ENCODE measurements at places on chromosomes 1 and 21.

DNA sequence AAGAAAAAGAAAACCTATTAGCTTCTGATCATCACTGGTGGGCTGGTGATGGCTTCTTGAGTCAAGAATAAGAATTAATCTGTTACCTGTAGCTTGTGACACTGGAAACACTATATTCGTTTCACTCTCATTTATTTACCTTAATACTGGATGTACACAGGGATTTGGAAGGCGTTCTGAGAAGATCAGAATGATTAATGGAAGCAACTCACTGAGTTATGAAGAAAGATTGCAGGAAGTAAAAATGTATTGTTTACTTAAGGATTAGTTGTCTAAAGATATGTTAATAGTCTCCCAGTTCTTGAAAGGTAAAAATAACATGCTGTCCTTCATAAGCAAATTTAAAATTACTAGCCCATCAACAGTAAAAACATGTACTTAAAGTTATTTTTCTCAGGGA, 644.9 kb upstream of the NCAM2 start:
- H3K4me3 ChIP-seq, result no peak overlapping the region
- no peaks in the 10 kb centered on the region for H3K36me3 ChIP-seq
- no peak for DNase-seq
- H3K27ac ChIP-seq, result no peak overlapping the region

GRCh38 chr1:16014509-16015482, 3.0 kb downstream of the HSPB7 start:
- H3K36me3 ChIP-seq, result no peaks in the 10 kb centered on the region
- peaks cover 53% of the 10 kb centered on the region for H3K4me1 ChIP-seq
- peak; percentile 76 for DNase-seq
- H3K27ac ChIP-seq, result peak overlapping the region; percentile 43
- H3K4me3 ChIP-seq, result no peak overlapping the region
- H3K27me3 ChIP-seq, result no peaks in the 10 kb centered on the region

DNA sequence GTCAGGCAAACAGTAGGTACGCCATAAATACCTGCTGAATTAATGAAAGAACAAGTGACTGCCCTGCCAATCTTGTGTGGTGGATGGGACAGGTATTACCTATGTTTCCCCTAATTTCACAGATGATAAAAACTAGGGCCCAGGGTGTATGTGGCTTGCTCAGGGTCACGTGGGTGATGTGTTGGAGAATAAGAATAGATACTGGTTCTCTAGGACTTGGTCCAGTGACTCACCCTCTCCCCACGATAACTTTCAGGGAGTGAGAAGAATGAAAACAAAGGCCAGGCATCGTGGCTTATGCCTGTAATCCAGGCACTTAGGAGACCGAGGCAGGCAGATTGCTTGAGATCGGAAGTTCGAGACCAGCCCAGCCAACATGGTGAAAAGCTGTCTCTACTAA, 26.7 kb downstream of the SLC26A9 start:
- peaks cover 4% of the 10 kb centered on the region for H3K27me3 ChIP-seq
- peaks cover 28% of the 10 kb centered on the region for H3K4me1 ChIP-seq
- H3K36me3 ChIP-seq, result no peaks in the 10 kb centered on the region
- H3K27ac ChIP-seq, result no peak overlapping the region
- DNase-seq, result peak; percentile 61

DNA sequence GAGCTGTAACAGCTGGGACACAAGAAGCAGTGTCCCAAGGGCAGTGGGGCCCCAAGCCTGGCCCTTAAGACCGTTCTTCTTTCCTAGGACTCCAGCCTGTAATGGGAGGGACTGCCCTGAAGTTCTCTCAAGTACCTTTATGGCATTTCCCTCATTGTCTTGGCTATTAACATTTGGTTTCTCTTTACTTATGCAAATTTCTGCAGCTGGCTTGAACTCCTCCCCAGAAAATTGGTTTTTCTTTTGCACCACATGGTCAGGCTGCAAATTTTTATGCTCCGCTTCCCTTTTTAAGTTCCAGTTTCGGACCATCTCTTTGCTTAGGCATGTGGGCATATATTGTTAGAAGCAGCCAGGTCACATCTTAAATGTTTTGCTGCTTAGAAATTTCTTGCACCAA, 3.1 kb upstream of the MROH9 start:
- H3K27me3 ChIP-seq, result no peaks in the 10 kb centered on the region
- DNase-seq, result no peak
- H3K27ac ChIP-seq, result no peak overlapping the region
- H3K36me3 ChIP-seq, result no peaks in the 10 kb centered on the region
- H3K4me3 ChIP-seq, result no peak overlapping the region

- DNase-seq, result no peak
- H3K27ac ChIP-seq, result peak overlapping the region; percentile 99
- H3K36me3 ChIP-seq, result no peaks in the 10 kb centered on the region
- H3K4me1 ChIP-seq, result peaks cover 46% of the 10 kb centered on the region
- H3K4me3 ChIP-seq, result peak overlapping the region; percentile 29
Observed at GRCh38 chr1:220956501-220957232, 77.4 kb downstream of the HLX start.

- H3K4me3 ChIP-seq, result no peak overlapping the region
- no peak overlapping the region for H3K27ac ChIP-seq
- H3K27me3 ChIP-seq, result no peaks in the 10 kb centered on the region
- no peaks in the 10 kb centered on the region for H3K4me1 ChIP-seq
- no peaks in the 10 kb centered on the region for H3K36me3 ChIP-seq
Observed at GRCh38 chr1:229003233-229004031, 267.5 kb upstream of the RAB4A start.

DNA sequence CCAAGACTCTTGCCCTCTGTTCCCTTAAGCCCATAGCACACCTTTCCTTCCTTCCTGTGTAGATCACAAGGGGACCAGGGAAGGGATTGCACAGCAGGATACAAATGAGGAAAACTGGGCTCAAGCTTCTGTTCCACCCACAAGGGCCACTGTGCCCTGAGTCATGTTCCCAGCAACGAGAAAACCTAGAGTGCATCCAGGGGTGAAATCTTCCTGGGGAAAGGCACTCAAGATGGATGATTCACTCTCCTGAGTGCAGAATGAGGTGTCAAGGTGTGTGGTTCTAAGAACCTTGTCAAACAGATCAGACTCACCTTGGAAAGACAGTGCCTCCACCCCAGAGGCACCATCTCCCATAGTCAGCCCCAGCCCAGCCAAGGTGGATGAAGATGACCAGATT, 40.7 kb upstream of the EYA3 start:
- no peak overlapping the region for H3K4me3 ChIP-seq
- peak; percentile 84 for DNase-seq
- H3K36me3 ChIP-seq, result no peaks in the 10 kb centered on the region
- no peaks in the 10 kb centered on the region for H3K27me3 ChIP-seq

DNA sequence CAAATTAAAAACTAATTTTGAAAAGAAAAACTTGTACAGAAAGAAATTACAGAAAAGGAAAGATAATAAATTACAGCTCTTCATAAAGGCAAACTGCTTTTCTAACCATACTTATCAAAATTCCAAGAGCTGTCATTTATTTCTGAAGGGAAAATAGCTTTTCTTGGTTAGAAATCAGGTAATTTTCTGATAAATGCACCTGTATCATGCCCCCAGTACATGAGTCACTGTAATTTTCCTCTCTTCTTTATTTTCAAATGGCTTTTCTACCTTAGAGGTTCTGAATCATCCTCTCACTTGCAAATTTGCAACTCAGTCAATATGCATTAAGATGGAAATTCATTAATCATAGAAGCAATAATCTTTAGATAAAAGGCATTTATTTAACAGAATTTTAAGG, 100.1 kb downstream of the SLC35F3 start:
- no peaks in the 10 kb centered on the region for H3K27me3 ChIP-seq
- no peaks in the 10 kb centered on the region for H3K36me3 ChIP-seq
- H3K27ac ChIP-seq, result no peak overlapping the region
- DNase-seq, result no peak
- H3K4me3 ChIP-seq, result no peak overlapping the region

DNA sequence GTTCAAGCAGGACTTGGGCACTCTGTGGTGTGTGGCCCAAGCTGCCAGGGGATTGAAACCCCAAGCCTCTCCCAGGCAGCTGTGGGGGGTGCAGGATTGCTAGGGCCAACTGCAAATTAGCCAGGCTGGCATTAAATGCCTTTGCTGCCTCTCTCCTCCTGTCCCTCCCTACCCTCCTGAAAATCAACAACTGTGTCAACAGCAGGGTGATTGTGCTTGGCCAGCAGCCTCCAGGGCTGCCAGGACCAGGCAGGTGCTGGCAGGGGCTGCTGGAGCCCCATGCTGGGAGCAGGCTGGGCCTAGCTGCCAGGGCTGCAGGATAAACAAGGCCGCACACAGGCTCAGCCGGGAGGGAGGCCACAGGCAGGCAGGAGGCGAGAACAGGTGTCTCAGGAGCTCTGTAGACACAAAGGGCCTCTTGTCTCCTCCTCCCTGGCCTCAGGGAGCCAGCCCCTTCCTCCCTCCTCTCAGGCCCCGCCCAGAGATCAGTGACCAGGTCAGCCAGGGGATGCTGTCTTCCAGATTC, 11.4 kb downstream of the SOX13 start:
- no peak overlapping the region for H3K4me3 ChIP-seq
- H3K4me1 ChIP-seq, result peaks cover 25% of the 10 kb centered on the region
- no peaks in the 10 kb centered on the region for H3K27me3 ChIP-seq
- DNase-seq, result no peak
- no peak overlapping the region for H3K27ac ChIP-seq

- H3K27ac ChIP-seq, result no peak overlapping the region
- no peaks in the 10 kb centered on the region for H3K36me3 ChIP-seq
- no peak for DNase-seq
- peaks cover 3% of the 10 kb centered on the region for H3K4me1 ChIP-seq
Observed at GRCh38 chr1:41280202-41281032, 38.3 kb upstream of the SCMH1 start.

GRCh38 chr1:97505816-97506215, 415.0 kb downstream of the DPYD start:
- no peaks in the 10 kb centered on the region for H3K27me3 ChIP-seq
- no peaks in the 10 kb centered on the region for H3K36me3 ChIP-seq
- H3K4me3 ChIP-seq, result no peak overlapping the region
- DNase-seq, result no peak

DNA sequence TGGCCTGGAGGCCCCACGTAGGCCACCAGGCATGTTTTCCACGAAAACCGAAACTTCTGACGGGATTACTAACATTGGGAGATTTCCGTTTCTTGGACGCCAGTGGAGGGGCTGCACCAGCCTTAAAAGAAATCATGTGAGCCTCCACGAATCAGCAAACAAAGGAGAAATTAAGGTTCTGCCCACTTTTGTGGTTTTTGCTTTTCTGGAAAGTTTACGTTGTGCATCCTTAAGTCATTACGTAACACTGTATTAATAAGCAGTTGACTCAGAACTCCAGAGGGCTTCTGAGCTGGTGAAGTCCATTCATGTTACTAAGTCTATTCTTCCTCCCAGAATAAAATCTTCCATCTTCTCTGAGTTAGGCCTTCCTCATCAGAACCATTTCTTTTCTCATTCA, 168.5 kb downstream of the PSMG1 start:
- peak overlapping the region; percentile 44 for H3K4me3 ChIP-seq
- H3K27me3 ChIP-seq, result no peaks in the 10 kb centered on the region

GRCh38 chr21:44779417-44780136, 22.0 kb downstream of the UBE2G2 start:
- H3K36me3 ChIP-seq, result peaks cover 31% of the 10 kb centered on the region
- peak; percentile 78 for DNase-seq
- H3K27ac ChIP-seq, result no peak overlapping the region

- no peak overlapping the region for H3K27ac ChIP-seq
- no peaks in the 10 kb centered on the region for H3K36me3 ChIP-seq
- no peak for DNase-seq
- peaks cover 2% of the 10 kb centered on the region for H3K4me1 ChIP-seq
- H3K27me3 ChIP-seq, result no peaks in the 10 kb centered on the region
- no peak overlapping the region for H3K4me3 ChIP-seq
Observed at GRCh38 chr1:92447033-92447681, 39.6 kb downstream of the GFI1 start.

DNA sequence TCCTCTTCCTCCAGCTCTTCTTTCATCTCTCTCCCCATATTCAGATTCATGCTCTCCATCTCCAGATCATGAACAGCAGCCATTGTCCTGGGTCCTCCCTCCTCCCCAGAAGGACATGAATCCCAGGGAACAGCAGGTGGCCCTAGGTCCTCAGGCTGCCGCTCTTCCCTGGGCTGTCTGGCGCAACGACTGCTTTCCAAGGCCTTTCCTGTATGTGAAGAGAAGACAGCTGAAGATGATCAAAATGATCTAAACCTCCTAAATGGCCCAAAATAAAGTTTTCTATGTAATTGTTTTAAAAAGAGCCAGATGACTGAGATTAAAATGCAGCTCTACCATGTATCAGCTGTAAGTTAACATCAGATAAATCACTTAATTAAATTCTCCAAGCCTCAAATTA, 22.5 kb downstream of the RHBDL2 start:
- no peaks in the 10 kb centered on the region for H3K36me3 ChIP-seq
- H3K27ac ChIP-seq, result no peak overlapping the region
- no peak for DNase-seq
- H3K4me1 ChIP-seq, result peaks cover 10% of the 10 kb centered on the region

GRCh38 chr21:43904331-43904781, 39.3 kb downstream of the AGPAT3 start:
- H3K36me3 ChIP-seq, result peaks cover 2% of the 10 kb centered on the region
- DNase-seq, result peak; percentile 29

- H3K4me1 ChIP-seq, result no peaks in the 10 kb centered on the region
- H3K36me3 ChIP-seq, result no peaks in the 10 kb centered on the region
- H3K27me3 ChIP-seq, result peaks cover 19% of the 10 kb centered on the region
- DNase-seq, result no peak
Observed at GRCh38 chr1:154821083-154821482, 49.0 kb downstream of the KCNN3 start.

GRCh38 chr1:37647281-37647680, 12.6 kb upstream of the RSPO1 start:
- H3K4me1 ChIP-seq, result no peaks in the 10 kb centered on the region
- no peak for DNase-seq
- H3K27ac ChIP-seq, result no peak overlapping the region
- no peaks in the 10 kb centered on the region for H3K36me3 ChIP-seq
- H3K4me3 ChIP-seq, result no peak overlapping the region

- peak; percentile 73 for DNase-seq
- H3K27me3 ChIP-seq, result no peaks in the 10 kb centered on the region
Observed at GRCh38 chr1:156012051-156012817, 8.5 kb downstream of the SSR2 start.

GRCh38 chr1:37372302-37372701, 102.1 kb upstream of the ZC3H12A start:
- H3K4me3 ChIP-seq, result no peak overlapping the region
- H3K36me3 ChIP-seq, result no peaks in the 10 kb centered on the region
- no peaks in the 10 kb centered on the region for H3K4me1 ChIP-seq

DNA sequence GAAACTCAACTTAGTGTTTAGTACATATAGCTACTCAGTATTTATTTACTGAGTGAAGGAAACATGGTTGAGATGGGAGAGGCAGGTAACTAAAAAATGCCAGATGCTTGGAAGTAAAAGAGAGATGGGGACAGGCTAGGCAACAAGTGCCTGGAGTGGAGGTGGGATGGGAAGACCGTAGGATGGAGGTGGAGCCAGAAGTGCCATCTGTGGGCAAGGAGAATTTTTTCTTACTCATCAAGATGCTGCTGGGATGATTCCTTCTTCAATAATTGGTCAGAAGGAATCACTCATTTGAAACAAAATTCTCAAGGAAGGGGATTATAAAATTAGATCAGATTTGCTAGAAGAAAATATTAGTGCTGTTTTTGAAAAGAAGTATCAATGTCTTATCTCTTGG, 72.9 kb downstream of the IFI44 start:
- peak; percentile 41 for DNase-seq
- peak overlapping the region; percentile 86 for H3K27ac ChIP-seq
- no peaks in the 10 kb centered on the region for H3K36me3 ChIP-seq
- peaks cover 30% of the 10 kb centered on the region for H3K4me1 ChIP-seq
- H3K4me3 ChIP-seq, result no peak overlapping the region

- no peaks in the 10 kb centered on the region for H3K4me1 ChIP-seq
- H3K27ac ChIP-seq, result no peak overlapping the region
- no peak overlapping the region for H3K4me3 ChIP-seq
- DNase-seq, result no peak
Observed at GRCh38 chr1:53913352-53914033, 19.5 kb downstream of the DIO1 start.

Data from osteoblast (primary cell).